ENCODE measurements at places on chromosomes 11 and 22. TPM values are rescaled to one million over a fixed set of nuclear protein-coding genes. Genes with fewer than 3 reads are reported as not detected.

DTX4 gene
- total RNA-seq = 0.28 TPM

CADM1 gene
- 0.76 TPM for total RNA-seq

GRCh38 chr11:62574363-62575071 is 826 bp upstream of the EEF1G start:
- H3K4me1 ChIP-seq = peaks cover 45% of the 10 kb centered on the region
- peaks cover 44% of the 10 kb centered on the region for H3K36me3 ChIP-seq
- H3K27ac ChIP-seq = peak overlapping the region; percentile 89
- H3K4me3 ChIP-seq = peak overlapping the region; percentile 94
- no peak for DNase-seq
- no peaks in the 10 kb centered on the region for H3K27me3 ChIP-seq

POU2AF2 gene
- not detected for total RNA-seq

- peak overlapping the region; percentile 97 for H3K4me3 ChIP-seq
- H3K4me1 ChIP-seq = peaks cover 41% of the 10 kb centered on the region
- peak overlapping the region; percentile 85 for H3K27ac ChIP-seq
These were observed 530 bp downstream of the USP35 start for GRCh38 chr11:78189174-78189724.

DNA sequence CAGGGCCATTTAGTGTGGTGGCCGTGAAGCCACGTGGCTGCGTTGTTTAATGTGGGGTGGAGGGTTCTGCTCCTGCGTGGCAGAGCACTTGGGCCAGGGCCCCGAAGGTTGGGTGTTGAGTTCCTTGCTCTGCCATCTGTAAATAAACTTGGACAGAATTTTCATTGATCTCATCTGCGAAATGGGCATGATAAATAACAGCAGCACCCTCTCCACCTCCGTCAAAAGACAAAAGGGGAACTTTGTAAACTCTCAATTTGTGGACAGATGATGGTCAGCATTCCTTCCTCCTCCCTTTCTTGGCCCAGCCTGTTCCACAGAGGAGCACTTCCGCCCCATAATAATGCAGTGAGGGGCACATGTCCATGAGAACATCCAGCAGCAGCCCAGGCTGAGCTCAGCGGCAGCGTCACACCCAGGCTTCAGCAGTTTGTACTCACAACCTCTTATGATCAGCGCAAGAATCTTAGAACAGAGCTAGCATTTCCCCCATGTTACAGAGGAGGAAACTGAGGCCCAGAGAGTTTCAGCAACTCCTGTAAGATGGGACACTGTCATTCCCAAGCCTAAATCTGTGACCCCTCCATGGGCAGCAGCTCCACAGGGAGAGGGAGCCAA is 874.5 kb downstream of the BRD1 start:
- no peak overlapping the region for H3K4me3 ChIP-seq
- no peak overlapping the region for H3K27ac ChIP-seq
- H3K4me1 ChIP-seq = no peaks in the 10 kb centered on the region

GRCh38 chr11:27215471-27216269 is 147.3 kb downstream of the CCDC34 start:
- no peak for DNase-seq
- H3K27ac ChIP-seq = no peak overlapping the region
- H3K27me3 ChIP-seq = peaks cover 6% of the 10 kb centered on the region

CHRNA10 gene
- total RNA-seq = 2.4 TPM

DNA sequence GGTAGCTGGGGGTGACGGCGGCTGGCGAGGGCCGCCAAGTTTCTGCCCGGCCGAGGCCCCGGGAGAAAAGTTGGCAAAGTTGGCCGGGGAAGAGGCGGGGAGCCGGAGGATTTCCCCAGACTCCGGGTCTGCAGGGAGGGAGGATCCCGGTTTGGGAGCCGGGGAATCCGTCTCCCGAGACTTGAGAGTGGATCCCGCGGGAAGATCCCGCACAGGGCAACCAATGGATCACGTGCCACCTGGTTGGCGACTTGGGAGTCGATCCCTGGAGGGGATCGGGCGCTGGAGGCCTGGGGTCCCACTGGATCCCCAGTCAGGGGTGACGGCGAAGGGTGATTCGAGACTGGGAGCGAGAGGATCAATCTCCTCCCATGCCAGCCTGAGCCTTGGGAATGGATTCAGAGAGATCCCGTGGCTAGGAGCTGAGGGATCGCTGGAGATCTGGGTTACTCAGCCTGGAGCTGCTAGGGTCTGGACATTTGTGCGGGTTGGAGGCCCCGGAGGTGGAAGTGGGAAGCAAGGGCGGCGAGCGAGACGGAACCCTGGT is 394 bp downstream of the KIAA1671 start:
- H3K36me3 ChIP-seq = no peaks in the 10 kb centered on the region
- no peak for DNase-seq
- H3K4me3 ChIP-seq = peak overlapping the region; percentile 60

- H3K36me3 ChIP-seq = peaks cover 7% of the 10 kb centered on the region
- H3K27me3 ChIP-seq = no peaks in the 10 kb centered on the region
- no peak overlapping the region for H3K27ac ChIP-seq
- DNase-seq = no peak
These were observed 58.2 kb upstream of the RRAS2 start for GRCh38 chr11:14417186-14417585.

- peaks cover 11% of the 10 kb centered on the region for H3K27me3 ChIP-seq
- no peak overlapping the region for H3K4me3 ChIP-seq
- DNase-seq = no peak
- H3K4me1 ChIP-seq = peaks cover 17% of the 10 kb centered on the region
- H3K36me3 ChIP-seq = no peaks in the 10 kb centered on the region
These were observed 2.3 kb downstream of the CXCR5 start for GRCh38 chr11:118885831-118886565.

GRCh38 chr22:23061471-23062280 is 8.6 kb upstream of the GNAZ start:
- no peak overlapping the region for H3K4me3 ChIP-seq
- peaks cover 7% of the 10 kb centered on the region for H3K27me3 ChIP-seq
- H3K4me1 ChIP-seq = no peaks in the 10 kb centered on the region
- no peaks in the 10 kb centered on the region for H3K36me3 ChIP-seq

ACTN3 gene
- total RNA-seq = 0.40 TPM

AP5B1 gene
- total RNA-seq = 25.8 TPM

DNA sequence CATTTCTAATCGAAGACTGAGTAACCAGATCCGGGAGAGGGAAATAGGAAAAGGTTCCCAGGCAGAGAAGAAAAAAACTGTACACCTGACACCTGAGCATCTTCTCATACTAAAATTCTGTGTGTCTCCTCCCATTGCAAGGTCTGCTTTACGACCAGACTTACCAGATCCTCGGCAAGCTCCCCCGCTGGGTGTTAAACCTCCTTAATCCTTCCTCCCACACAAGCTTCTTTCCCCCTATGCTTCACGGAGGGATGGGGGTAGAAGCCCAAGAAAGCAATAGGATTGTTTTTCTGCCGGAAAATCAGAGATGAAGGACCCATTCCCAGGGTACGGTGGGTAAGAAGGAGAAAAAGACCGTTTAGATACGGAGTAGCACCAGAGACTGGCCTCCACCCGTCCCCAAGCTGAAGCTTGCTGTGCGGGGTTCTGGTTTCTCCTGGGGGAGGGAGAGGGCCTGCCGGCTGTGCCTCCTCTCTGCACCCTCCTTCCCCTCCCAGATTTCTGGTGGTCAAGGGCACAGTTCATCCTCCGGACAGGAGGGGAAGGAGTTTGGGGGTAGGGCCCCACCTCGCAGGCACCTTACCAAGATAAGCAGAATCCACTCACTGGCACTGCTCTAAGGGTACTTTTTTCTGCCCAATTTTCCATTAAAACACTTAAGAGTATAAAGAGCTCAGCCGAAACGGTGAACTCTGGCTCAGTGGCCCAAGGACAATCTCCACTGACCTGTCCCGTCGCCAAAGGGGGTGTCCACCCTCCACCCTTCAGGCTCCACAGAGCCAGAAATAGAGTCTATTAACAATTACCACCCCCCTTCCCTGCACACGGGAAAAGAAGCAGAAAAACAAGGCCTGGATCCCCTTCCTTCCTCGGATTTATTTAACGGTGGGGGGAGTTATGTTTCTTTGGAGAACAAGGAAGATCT is 1.2 kb downstream of the TOB2 start:
- H3K4me3 ChIP-seq = peak overlapping the region; percentile 96
- DNase-seq = peak; percentile 53
- peaks cover 13% of the 10 kb centered on the region for H3K36me3 ChIP-seq
- H3K4me1 ChIP-seq = peaks cover 26% of the 10 kb centered on the region
- peak overlapping the region; percentile 96 for H3K27ac ChIP-seq
- no peaks in the 10 kb centered on the region for H3K27me3 ChIP-seq

DNA sequence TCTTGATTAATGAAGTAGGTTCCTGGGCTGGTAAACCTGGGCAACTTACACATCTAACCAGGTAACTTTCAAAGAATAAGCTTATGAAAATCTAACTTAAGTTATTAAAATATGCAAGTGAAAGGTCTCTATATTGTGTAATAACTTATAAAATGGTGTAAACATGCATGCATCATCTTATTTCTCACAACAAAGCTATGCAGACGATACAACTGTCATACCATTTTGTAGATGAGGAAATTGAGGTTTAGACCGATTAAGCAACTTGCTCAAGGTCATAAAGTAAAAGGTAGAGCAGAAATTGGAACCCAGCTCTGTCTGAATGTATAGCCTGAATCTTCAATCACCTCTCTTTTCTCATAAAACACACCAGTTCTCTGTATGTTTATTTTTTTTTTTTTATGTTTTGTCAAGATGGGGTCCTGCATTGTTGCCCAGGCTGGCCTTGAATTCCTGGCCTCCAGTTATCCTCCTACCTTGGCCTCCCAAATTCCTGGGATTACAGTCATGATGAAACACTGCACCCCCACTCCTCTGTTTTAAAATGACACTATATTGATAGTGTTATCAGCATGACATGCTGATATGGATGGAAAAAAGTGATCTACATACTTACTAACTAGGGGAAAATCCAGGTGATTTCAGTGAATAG is 109.6 kb downstream of the SGSM3 start:
- peaks cover 23% of the 10 kb centered on the region for H3K4me1 ChIP-seq
- no peaks in the 10 kb centered on the region for H3K27me3 ChIP-seq
- H3K27ac ChIP-seq = no peak overlapping the region
- H3K36me3 ChIP-seq = peaks cover 2% of the 10 kb centered on the region
- DNase-seq = no peak
